SW 1271 (cell line): ENCODE measurements at places on chromosomes 6 and 20.

DNA sequence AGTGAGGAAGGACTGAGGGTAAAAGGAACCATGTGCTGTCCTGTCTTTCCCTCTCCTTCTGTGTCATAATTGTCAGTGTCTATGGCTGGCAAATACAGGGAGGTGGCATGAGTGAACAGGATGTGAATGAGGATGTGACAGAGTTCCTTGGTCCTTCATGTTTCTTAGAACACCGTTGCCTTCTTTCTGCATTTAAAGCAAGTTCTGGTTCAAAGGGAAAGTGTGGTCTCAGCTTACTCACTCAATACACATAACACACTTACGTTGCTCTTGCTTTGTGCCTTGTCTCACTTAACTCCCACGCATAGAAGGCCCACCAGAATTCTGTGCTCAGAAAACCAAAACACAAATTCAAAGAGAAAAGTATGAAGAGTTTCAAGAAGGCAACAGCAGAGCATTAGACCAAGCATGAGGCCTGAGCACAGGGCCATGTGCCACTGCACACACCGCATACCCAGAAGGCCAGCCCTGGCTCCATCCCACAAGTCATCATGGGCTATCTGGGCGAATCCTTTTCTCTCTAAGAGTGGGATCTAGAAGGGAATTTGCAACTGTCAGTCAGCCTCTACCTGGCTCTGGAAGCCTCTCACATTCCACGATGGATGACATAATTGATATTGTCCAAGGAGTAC is 38.9 kb upstream of the SAYSD1 start:
- no peak for DNase-seq

DNA sequence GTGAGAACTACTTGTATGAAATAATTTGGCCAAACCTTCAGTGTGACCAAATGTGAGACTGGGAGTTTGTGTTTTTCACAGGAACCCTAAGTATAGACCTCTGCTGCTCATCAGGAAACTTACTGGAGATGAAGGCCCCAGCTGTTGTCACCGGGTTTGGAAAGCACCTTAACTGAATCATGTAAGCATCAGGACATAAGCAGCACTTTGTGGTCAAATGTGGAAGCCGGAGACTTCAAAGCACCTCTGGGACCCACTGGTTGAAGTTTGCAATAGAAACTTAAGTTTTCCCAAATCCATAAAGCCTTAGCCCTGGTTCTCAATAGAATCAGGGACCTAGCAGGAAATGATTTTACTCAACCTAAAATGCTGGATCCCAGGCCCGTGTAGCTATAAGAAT is 14.3 kb downstream of the TTPAL start:
- DNase-seq: no peak

DNA sequence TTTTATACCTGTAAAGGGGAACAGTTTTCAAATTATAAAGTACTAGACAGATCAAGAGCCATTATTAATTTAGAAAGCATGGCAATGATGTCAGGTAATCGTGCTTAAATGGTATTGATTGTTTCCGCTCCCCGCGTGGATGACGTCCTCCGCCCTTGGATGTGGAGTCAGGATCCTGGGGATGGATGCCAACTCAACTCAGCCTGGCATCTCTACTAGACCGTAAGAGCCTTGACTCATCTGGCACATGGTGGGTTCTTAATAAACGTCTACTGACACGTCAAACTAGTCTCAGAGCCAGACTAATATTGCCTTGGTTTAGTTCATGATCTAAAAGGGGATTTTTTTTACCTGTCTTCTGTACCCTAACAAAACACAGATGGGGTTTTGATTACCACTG is 80.2 kb downstream of the LRFN2 start:
- DNase-seq: no peak

GRCh38 chr6:151322570-151322969 is 68.8 kb downstream of the ZBTB2 start:
- DNase-seq: no peak

GRCh38 chr20:15851576-15852215 is 721.6 kb downstream of the KIF16B start:
- no peak for DNase-seq

GRCh38 chr6:75504465-75505222 is 11.0 kb upstream of the FILIP1 start:
- no peak for DNase-seq

GRCh38 chr6:140599916-140600315 is 1225.5 kb upstream of the CITED2 start:
- no peak for DNase-seq

DNA sequence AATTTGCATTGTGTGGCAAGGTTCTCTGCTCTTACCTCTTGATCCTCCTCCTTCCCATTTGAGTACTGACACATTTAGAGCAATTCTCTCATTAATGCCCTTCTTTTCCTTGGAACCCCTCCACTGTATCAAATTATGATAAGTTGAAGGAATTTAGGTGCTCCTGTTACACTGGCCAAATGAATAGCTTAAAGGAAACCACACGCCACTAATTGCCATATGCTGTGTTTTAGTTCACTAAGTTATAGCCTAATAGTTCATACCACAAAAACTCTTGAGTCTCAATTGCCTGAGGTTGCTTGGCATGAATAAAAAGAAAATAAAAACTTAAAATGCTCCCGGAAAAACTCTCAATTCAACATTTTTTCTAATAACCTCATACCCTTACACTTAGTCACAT is 1239.3 kb downstream of the EPHA7 start:
- DNase-seq: no peak

GRCh38 chr6:120965814-120966213 is 368.5 kb downstream of the TBC1D32 start:
- DNase-seq: no peak

- no peak for DNase-seq
These were observed 338.0 kb downstream of the ADGRB3 start for GRCh38 chr6:68973066-68973465.
